ENCODE measurements at places on chromosomes 1 and 21.

- DNase-seq: no peak
Measured at GRCh38 chr1:39779821-39780220, 8.7 kb upstream of the OXCT2 start.

GRCh38 chr21:33984021-33984481, 68.4 kb upstream of the ATP5PO start:
- DNase-seq: no peak

DNA sequence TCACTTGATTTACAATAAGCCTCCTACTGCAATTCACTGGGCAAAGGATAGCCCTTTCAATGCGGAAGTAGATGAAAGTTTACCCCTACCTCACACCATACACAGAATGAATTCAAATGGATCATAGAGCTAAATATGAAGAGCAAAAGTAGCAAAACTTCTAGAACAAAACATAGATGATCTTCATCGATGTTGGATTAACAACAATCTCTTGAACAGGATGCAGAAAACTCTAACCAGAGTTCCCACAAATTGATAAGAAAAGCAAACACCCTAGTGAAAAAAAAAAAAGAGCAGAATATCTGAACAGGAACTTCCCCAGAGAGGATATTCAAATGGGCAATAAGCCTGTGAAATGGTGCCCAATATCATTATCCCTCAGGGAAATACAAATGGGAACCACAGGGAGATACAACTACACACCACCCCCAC, 1.9 kb upstream of the UBASH3A start:
- no peak for DNase-seq

DNA sequence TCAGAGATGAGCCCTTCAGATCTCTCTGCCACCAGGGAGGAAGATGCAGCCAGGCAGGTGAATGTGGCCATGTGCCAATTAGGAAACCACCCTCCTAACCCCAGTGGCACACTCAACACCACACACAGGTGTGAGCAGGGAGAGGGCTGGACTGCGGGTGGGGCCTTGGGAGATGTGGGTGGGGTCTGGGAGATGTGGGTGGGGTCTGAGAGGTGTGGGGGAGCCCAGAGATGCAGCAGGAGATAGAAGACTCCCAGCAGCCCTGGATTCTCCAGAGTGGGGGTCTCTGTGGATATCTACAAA, 43.2 kb upstream of the COL6A1 start:
- no peak for DNase-seq

- no peak for DNase-seq
Measured at GRCh38 chr1:43526002-43526401, 4.7 kb upstream of the PTPRF start.

GRCh38 chr1:207868251-207868773, 42.6 kb downstream of the CD34 start:
- DNase-seq: no peak

- DNase-seq: no peak
Measured at GRCh38 chr1:182766881-182767645, 22.5 kb upstream of the NPL start.

GRCh38 chr1:76148460-76148859, 73.9 kb downstream of the ST6GALNAC3 start:
- DNase-seq: no peak

DNA sequence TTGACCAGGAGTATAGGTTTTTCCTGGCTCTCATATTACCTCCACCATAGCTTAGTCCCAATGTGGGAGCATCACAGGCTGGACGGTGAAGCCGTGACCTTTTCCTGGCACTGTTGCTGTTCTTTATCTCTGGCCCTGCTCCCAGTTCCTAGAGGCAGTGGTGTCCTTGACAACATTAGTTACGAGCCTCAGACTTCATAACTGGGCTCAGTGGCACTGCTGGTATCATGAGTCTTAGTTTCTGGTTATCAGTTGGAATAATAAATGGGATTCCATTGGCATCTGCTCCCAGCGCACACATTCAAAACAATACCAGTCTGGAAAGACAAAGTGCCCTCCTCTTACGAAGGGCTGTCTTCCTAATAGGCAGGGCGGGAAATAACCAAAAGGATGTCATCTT, 8.0 kb downstream of the RNPEP start:
- DNase-seq: no peak

- no peak for DNase-seq
Measured at GRCh38 chr1:163361123-163361934, 39.6 kb downstream of the NUF2 start.

DNA sequence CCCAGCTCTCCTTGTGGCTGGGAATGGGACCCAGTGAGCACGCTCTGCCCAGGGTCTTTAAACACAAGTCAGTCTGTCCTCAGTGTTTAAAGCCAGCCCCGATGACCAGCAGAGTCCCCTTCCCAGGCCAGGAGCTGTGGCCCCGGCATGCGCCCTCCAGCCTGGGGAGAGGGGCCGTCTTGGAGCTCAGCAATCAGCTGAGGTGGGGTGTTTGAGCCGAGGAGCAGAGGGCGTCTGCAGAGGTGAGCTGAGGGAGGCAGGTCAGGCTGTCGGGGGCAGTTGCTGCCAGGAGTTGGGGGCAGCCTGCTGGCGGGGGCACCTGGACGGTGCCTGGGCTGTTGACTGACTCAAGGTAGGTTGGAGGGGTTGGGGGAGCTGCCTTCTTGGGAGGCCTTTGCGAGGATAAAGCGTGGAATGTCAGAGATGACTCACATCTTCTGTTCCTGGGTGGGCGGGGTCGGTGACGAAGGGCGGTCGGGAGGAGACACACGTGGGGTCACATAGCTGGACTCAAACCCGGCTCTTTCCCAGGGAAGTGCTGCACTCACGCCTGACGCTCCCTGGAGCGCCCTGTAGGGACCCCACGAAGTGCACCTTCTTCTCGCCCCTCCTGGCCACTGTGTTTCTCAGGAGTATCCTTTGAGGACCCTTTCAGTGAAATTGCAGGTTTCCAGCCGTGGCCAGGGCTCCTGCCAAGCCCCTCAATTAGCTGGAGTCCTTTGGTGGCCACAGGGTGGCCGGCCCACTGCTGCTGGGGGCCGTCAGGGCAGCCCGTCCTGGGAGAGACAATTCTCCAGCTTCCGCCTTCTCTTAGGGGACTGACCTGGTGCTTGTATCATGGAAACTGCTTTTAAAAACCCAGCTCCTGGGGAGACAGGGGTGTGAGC, 86.2 kb downstream of the SIK1 start:
- no peak for DNase-seq

DNA sequence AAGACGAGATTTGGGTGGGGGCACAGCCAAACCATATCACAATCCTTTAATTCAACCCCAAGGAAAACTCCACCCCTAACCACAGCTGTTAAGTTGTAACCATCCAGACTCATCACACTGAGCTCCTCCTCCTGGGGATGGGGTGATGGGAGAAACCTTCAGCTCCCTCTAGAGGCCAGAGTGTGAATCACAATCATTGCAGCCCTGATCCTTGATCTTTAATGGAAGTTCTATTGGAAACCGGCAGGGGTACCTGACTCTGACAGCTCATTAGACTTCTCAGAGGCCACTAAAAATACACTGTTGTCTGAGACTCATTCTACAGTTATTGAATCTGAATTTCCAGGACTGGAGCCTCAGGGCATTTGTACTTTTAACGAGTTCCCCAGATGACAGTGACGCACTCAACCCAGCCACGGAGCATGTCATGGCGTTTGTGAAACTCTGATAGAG, 127.2 kb downstream of the IGSF21 start:
- no peak for DNase-seq

Data from stimulated activated CD8-positive, alpha-beta memory T cell treated with anti-CD3 and anti-CD28 coated beads, Interleukin-4, amount 100 ng/mL, for 1 hour (primary cell).